ENCODE measurements at places on chromosomes 16 and 17.

GRCh38 chr17:60356940-60357339 is 35.0 kb downstream of the USP32 start:
- no peak for DNase-seq

- no peak for DNase-seq
Observed at GRCh38 chr17:57589151-57590034, 155.7 kb downstream of the CCDC182 start.

DNA sequence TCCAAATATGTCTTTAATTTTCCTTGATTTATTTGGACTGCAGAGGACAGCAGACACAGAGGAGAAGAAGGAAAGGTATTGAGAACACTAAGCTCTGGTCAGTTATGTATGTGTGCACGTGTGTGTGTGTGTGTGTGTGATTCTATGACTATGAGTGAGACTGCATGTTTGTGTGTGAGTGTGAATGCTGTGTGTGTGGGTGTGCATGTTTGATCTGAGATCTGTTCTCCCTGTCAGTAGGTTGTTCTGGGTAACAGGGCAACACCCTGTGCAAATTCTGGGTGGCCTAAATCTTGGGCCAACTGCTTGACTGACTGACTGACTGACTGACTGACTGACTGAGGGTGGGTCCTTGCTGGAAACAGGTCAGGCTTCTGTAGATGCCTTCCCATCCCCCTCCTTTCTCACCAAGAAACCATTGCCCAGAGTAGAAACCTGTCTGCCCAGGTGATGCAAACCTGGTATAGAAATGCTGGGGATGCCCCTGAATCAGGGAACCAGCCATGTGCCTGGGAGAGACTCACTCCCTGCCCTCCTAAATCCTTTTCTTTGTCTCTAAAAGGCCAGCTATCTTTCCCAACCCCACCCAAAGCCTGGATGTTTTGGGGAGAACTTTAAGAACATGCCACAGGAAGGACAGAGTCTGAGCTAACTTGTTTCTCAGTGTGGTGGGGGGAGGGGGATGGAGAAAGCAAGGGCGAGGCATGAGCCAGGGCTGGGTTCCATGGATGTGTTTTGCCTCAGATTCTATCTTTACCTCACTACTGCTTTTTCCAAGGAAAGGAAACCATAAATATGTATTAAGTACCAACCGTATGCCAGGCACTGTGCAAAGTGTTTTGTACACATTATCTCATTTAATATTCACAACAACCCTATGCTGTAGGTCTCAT is 4.5 kb upstream of the NR1D1 start:
- DNase-seq: no peak

- DNase-seq: no peak
Observed at GRCh38 chr17:34750004-34750403, 170.6 kb downstream of the TMEM132E start.

DNA sequence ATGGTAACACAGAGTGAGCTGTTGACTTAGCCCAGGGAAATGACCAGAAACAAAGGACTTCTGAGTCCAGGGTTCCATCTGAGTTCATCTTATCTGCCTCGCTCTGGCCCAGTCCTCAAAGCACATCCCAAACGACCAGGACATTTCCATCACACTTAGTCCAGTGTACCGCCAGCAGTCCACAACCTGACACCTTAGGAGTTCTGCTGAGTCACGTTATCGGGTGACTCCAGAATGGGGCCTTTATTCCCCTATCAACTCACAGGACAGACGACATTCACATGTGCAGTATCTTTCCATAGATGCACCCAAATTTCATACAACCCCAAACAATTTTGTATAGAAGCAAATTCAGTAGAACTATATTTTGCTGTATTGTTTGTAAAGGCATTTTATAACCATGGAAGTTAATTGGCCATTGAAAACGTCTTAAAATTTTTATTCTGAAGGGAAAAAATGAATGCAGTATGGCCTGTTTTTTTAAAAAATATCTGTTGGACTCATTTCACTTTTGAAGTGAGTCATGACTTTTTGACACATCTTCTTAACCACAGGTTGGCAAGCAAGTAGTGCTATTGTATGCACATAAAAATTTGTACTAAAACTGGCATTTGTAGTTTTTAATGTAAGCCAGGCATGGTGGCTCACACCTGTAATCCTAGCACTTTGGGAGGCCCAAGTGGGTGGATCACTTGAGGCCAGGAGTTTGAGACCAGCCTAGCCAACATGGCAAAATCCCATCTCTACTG is 46.3 kb downstream of the ZNF18 start:
- no peak for DNase-seq

DNA sequence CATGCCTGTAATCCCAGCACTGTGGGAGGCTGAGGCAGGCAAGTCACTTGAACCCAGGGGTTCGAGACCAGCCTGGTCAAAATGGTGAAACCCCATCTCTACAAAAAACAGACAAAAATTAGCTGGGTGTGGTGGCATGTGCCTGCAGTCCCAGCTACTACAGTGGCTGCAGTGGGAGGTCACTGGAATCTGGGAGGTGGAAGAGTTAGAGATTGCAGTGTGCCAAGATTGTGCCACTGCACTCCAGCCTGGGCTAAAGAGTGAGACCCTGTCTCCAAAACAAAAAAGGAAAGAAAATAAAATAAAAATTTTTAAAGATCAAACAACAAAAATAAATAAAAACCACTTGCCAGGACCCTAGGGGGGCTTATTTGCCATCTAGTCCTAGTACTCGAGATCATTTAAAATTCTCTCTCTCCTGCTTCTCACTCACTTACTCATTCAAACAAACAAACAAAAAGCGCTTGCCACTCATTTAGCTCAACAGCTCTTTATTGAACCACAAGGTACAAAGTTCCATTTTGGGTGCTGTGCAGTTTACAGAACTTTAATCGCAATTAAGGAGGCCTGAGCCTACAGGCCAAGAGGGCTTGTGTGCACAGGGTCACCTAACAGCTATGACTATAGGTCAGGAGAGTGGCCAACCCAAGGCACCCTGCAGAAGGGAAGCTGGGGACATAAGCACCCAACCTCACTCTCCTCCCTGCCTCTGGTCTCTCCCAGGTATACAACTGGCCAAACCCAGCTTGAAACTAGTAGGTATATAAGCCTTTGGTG is 4.4 kb downstream of the CHD9NB start:
- no peak for DNase-seq

DNA sequence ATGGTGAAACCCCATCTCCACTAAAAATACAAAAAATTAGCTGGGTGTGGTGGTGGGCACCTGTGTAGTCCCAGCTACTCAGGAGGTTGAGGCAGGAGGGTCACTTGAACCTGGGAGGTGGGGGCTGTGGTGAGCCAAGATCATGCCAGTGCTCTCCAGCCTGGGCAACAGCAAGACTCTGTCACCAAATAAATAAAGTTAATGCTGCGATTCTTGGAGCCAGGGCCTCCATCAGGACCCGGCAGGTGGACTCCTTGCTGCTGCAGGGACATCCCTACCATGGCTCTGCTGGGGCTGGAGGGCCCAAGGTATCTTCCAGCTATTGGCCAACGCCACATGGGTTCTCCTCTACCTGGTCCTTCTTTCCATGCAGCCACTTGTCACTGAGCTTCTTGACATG is 82.5 kb upstream of the CACNG5 start:
- DNase-seq: no peak

GRCh38 chr17:55478971-55479370 is 32.3 kb downstream of the SMIM36 start:
- DNase-seq: no peak

- peak; percentile 90 for DNase-seq
Observed at GRCh38 chr16:56607109-56607618, 1.2 kb upstream of the MT2A start.

- no peak for DNase-seq
Observed at GRCh38 chr17:5500247-5500588, 13.9 kb downstream of the MIS12 start.

- no peak for DNase-seq
Observed at GRCh38 chr16:1450218-1450617, 5.9 kb upstream of the CCDC154 start.

DNA sequence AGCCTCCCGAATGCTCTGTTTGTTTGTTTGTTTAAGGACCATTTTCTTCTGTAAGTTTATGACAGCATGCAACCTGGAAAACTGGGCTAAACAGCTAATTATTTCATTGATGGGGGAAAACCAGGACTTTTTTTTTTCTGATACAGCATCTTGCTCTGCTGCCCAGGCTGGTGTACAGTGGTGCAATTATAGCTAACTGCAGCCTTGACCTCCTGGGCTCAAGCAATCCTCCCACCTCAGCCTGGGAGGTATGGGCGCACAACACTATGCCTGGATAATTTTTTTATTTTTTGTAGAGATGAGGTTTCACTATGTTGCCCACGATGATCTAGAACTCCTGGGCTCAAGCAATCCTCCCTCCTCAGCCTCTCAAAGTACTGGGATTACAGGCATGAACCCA is 37.3 kb downstream of the GPATCH8 start:
- no peak for DNase-seq

GRCh38 chr17:5555254-5555653 is 29.1 kb downstream of the NLRP1 start:
- no peak for DNase-seq

DNA sequence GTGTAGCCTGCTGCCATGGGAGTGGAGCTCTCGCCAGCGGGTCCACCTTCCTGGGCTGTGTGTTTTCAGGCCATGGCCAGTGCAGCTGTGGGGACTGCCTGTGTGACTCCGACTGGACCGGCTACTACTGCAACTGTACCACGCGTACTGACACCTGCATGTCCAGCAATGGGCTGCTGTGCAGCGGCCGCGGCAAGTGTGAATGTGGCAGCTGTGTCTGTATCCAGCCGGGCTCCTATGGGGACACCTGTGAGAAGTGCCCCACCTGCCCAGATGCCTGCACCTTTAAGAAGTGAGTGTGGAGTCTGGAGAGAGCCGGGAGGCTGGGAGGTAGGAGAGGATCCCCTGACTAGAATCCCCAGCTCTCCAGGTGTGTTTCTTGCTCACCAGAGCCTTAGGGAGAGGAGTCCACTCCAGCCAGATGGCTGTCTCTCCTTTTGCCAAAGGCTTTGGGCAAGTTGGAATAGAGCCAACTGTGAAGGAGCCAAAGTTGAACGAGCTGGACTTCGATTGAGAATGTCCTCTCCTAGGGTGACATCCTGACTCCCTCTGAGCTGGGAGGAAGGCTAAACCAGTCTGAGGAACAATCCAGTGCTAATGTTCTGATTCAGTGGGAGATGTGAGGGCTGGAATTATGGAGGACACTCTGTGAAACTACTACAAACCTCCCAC is 24.4 kb upstream of the EFCAB13 start:
- no peak for DNase-seq

GRCh38 chr16:56645311-56645710 is 6.4 kb upstream of the MT1B start:
- DNase-seq: no peak

DNA sequence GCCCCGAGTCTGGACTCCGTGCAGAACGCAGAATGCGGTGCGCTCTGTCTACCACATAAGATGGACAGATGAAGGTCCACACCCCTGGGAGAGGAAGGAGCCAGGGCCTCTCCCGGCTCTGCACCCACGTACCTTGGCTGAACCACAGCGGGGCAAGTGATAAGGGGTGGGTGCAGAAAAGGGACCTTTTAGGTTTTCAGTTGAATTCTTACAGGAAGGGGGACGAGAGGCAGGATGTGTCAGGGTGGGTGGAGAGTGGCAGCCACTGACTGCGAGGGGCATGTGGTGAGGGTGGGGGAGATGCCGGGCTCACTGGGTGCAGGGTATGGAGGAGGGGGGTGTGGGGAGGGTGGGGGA is 372 bp downstream of the CD300A start:
- no peak for DNase-seq

DNA sequence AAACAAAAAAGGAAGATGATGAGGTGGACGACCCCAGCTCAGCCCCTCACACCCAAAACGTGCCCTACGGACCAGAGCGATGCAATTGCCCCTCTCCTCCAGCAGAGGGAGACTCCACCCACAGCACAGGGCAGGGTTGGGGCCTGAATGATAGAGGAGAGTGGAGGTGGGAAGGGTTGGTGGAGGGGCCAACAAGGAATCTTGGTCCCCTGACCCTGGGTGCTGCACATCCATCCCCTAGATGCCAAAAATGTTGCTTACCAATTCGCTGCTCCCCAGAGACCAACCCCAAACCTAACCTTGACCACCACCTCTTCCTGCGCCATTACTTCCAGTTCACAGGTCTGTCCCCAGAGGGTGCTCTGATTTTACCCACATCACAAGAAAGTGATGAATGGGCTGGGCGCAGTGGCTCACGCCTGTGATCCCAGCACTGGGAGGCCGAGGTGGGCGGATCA is 12.9 kb downstream of the P2RX5 start:
- DNase-seq: no peak

- DNase-seq: no peak
Observed at GRCh38 chr16:11992586-11993524, 16.3 kb downstream of the SNX29 start.

GRCh38 chr17:48611681-48612455 is 1.1 kb upstream of the HOXB7 start:
- no peak for DNase-seq

GRCh38 chr17:32298298-32298697 is 32.7 kb downstream of the RHBDL3 start:
- no peak for DNase-seq

DNA sequence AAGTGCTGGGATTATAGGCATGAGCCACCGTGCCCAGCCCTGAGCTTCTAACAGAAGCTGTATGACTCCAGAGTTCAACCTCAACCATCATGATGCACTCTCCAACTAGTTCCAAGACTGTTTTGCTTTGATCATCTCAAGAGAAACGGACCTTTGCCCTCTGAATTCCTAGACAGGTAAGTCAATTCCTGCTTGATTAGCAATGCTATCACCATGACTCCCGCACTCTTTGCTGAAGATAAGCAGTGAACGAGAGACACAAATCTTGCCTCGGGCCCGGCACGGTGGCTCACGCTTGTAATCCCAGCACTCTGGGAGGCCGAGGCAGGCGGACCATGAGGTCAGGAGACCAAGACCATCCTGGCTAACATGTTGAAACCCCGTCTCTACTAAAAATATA is 22.2 kb downstream of the ANKFY1 start:
- DNase-seq: no peak

GRCh38 chr17:73541561-73541981 is 102.7 kb downstream of the SDK2 start:
- DNase-seq: no peak

DNA sequence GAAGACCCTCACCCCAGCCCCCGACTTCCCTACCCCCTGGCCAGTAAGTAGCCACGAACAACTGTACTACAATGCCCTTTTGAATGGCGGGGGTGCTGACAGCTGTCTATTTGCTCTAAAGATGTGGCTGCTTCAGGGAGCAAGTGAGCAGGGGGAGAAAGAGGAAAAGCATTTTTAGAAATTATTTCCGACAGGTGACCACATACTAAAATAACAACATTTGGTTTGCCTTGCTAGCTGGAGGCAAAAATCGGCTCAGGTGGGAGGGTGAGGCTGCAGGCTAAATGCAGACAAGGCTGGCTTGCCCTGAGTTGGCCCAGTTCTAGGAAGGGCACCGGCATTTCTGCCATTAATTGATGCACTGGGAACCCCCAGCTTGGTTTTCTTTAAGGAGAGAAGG is 188.5 kb downstream of the XYLT1 start:
- no peak for DNase-seq

GRCh38 chr17:40540448-40540847 is 24.8 kb downstream of the CCR7 start:
- no peak for DNase-seq
